ENCODE measurements at places on chromosomes 7 and 10.

DNA sequence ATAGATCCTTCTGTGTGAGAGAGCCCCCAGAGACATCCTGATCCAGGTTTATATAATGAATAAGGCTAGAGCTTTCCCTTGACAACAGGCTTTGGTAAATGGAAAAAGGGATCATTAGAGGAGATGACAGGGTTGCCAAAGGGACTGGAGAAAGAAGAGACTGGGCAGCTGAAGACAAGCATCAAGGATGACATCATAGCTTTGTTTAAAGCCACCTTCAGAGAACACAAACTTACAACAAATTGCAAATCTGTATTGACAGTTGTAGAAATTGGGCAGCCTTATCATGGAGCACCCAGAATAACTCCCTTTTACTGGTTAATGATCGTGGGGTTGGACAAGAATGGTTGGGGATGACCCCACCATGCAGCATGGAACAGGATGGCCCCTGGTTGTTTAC, 3.7 kb upstream of the PLPP4 start:
- no peak for DNase-seq

DNA sequence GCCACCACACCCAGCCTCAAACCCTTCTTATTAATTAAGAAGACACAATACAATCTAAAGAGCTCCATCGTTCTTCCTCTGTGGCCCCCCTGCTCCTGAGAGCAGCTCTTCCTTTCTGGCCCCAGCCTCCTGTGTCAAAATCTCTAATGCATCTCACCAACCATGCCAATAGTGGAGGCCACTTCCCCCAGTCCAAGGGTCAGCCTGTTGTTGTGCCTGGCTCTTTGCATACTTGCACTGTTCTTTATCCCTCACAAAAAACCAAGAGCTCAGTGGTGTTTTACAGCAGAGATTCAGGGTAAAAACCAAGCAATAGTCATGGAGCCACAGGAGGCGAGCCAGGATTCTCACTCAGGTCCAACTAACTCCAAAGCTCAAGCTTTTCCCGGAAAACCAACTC, 190.2 kb downstream of the GFRA1 start:
- no peak for DNase-seq

DNA sequence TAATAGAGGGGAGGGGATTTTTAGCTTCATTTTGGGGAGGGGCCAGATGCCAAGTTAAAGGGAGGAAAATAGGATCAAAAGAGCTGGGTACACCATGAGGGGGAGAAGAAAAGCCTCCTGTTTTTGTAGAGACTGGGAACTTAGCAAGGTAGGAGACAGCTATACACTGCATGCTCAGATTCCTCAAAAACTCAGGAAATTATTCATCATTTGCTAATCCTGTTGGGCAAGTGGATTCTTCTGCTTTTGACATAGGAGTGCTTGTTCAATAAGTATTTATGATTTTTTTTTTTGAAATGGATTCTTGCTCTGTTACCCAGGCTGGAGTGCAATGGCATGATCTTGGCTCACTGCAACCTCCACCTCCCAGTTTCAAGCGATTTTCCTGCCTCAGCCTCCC, 73.4 kb downstream of the LYZL2 start:
- DNase-seq: no peak

- no peak for DNase-seq
Observed at GRCh38 chr10:71696628-71697326, 22.8 kb downstream of the C10orf105 start.

DNA sequence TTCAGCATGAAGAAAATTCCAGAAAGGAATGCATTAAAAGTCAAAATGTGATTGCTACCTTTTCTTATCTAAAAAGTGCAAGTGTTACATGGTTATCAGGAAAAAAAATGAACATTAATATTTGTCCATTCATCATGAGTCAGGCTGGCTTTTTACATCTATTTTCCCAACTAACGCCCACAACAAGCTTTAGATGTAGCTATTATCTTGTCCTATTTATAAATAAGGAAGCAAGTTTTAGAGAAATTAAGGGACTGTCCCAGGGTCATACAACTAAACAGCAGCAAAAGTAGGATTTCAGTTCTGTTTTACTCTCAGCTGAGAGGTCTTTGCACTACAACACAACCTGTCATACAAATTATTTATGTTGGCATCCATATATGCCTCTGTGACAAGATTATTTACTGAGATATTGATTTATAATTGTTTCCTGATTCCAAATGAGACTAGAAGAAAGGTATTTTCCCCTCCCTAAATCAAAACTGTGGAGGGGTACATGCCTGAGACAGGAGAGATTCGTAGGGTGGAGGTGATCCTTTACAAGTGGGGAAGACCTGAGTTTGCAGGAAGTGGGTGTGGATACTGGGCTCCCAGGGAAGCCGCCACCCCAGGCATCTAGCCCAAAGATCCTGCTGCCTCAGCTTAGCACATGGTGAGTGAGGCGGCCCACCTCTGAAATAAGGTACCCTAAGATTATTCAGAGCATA, 57.2 kb upstream of the ARID5B start:
- DNase-seq: no peak

DNA sequence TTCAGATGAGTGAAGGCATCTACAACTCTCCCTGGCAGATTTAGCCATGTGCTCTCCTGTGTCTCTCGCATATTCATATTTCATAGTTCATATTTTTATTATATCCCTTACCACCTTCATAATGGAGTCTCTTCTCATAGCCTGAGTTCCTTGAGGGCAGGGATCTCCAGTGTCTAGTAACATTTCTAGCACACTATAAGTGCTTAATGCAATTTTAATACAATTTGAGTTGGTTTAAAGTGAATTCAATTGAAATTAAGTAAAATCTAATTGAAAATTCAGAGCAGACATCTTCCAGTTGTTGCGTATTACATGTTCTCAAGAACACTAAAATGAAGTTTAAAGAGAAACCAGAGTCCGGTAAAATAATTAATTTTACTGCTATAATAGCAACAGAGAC, 163.6 kb upstream of the GNAI1 start:
- no peak for DNase-seq

DNA sequence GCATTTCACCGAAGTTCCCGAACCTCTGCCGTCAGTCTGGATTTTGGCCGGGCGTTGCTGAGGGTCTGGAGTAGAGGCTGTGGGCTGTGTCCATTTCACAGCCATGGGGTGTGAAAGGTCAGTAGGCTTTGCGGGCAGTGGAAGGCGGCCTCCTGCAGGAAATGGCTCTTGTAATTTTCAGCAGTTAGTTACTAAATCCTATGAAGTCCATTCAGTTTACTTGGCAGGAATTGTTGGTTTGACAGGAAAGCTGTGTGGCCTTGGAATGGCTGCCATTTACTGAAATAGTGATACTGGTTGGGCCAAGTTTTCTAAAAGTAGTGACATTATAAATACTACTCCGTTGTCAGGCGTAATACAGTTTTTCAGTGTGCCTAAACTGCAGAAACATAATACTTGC, 303.7 kb downstream of the CCDC3 start:
- no peak for DNase-seq

- peak; percentile 94 for DNase-seq
Observed at GRCh38 chr10:1048732-1049424, at the start of gene IDI1. IDI1 (minus strand) TSS chr10:1049119; CDS start chr10:1049003, 116 bp downstream.

- no peak for DNase-seq
Observed at GRCh38 chr10:70404787-70405036, 767 bp downstream of the EIF4EBP2 start.

DNA sequence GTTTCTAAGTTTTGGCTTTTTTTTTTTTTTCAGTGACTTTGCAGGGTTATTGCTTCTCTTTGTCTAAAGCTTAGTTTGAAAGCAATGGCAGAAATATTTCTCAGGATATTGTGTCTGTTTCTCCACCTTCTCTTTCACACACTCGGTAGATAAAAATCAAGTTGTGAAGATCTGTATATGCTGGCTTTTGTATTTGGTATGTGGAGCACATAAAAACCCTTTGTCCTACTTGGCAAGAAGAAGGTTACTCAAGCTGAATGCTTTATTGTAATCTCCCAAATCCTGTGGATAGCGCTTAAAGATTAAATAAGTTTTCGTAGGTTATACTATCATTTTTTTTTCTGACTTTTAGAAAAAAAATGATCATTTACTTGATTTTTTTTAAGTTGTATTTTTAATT, 172.4 kb downstream of the CDCA7L start:
- DNase-seq: no peak

- no peak for DNase-seq
Observed at GRCh38 chr10:131169146-131169545, 142.4 kb downstream of the TCERG1L start.

GRCh38 chr7:146982482-146982881, 865.9 kb downstream of the CNTNAP2 start:
- DNase-seq: no peak

DNA sequence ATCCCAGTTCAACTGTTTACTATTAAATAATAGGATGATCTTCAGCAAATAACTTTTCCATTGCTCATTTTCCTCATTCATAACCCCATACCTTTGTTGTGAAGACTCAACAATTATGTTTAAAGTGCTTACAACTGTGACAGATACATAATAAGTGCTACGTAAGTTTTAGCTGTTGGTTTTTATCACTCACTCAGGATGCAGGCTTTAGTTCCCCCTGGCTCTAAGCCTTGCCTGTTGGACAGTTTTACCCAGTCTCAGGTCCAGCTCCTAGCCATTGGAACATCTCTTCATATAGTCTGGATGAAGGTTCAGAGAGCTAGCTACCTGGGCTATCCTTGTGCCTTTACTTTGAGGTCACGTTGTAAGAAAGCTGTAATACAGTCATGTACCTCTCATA, 353.2 kb downstream of the CRPPA start:
- DNase-seq: no peak

GRCh38 chr10:43569681-43570080, 4.7 kb downstream of the ZNF239 start:
- no peak for DNase-seq

DNA sequence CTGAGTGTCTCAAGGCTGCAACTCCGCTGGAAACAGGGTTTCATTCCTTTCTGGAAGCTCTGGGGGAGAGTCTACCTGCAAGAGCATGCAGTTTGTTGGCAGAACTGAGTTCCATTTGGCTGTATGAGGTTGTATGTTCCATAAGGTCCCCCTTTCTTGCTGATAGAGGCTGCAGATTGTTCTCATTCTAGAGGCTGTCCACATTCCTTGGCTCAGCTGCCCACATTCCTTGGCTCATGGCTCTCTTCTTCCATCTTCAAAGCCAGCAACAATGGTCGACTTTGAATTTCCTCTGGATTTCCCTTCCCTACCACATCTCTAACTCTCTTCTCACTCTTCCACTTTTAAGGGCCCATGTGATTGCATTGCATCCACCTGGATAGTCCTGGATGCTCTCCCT, 147.3 kb upstream of the CDCA7L start:
- no peak for DNase-seq

- DNase-seq: peak; percentile 6
Observed at GRCh38 chr7:44477063-44477830, 13.2 kb downstream of the NUDCD3 start.

- DNase-seq: no peak
Observed at GRCh38 chr7:69656890-69657289, 58.6 kb downstream of the AUTS2 start.

GRCh38 chr10:77478247-77478961, 159.2 kb downstream of the KCNMA1 start:
- DNase-seq: no peak

GRCh38 chr7:137717045-137717444, 129.7 kb downstream of the DGKI start:
- DNase-seq: no peak

GRCh38 chr7:158498443-158499081, 89.1 kb downstream of the PTPRN2 start:
- no peak for DNase-seq

GRCh38 chr7:124550036-124550435, 215.6 kb downstream of the GPR37 start:
- no peak for DNase-seq

- DNase-seq: no peak
Observed at GRCh38 chr10:33284945-33285344, 49.5 kb downstream of the NRP1 start.

GRCh38 chr10:102431452-102432124, 786 bp downstream of the CUEDC2 start:
- DNase-seq: no peak

DNA sequence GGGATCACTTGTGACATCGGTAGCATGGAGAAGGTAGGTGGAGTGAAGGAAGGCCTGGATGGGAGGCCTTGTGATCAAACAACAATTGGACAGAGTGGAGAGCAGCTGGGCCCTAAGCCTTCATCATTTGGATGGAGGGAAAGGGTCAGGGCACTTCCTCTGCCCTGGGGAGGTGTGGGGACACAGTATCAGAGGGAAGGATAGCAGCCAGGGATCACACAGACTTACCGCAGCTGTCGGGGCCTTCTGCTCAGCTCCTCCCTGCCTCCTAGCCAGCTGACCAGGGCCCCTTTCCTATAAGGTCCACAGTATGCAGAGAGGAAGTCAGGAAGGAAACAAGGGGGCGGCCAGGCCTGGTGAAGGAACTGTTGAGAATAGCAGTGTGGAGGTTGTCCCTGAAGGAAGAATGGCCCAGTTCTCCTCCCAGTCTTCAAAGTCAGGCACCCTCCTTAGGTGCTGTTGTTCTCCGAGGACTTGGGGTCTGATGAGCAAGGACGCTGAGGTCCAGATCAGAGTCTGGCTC, 62.1 kb downstream of the ABCC2 start:
- DNase-seq: no peak

DNA sequence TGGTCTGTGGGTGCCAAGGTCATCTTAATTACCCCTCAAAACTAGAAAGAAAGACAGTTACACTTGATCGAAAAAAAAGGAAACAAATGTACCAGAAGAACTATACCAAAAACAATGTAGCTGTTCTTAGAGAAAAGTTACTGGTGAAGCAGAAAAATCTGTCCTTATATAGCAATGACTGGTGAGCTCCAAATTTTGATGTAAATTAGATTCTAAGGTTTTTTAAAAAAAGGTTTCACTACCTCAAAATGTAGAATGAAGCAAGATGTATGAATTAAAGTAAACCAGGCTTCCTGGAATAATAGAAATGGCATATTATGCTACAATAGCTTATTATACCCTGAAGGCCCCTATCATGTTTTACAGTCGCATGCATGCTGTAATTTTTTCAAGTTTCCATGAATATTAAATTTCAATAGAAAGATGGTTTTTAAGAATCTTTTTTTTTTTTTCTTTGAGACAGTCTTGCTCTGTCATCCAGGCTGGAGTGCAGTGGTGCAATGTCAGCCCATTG, 28.4 kb upstream of the FKBP9 start:
- DNase-seq: no peak
